ENCODE measurements at places on chromosomes 1 and 21. TPM values are rescaled to one million over a fixed set of nuclear protein-coding genes. Genes with fewer than 3 reads are reported as not detected.

The KRTAP20-1 gene
- not detected for total RNA-seq

The KRTAP11-1 gene
- total RNA-seq, result not detected

The SIKE1 gene
- 18.5 TPM for total RNA-seq

The RHD gene
- total RNA-seq, result not detected

The SPRR2A gene
- not detected for total RNA-seq

Measured in A549 treated with GW870086 at 1 μM for 4 hours (cell line).